ENCODE measurements at places on chromosomes 16 and 17.

GRCh38 chr17:28544402-28545140 is 7.9 kb downstream of the UNC119 start:
- no peak for DNase-seq

DNA sequence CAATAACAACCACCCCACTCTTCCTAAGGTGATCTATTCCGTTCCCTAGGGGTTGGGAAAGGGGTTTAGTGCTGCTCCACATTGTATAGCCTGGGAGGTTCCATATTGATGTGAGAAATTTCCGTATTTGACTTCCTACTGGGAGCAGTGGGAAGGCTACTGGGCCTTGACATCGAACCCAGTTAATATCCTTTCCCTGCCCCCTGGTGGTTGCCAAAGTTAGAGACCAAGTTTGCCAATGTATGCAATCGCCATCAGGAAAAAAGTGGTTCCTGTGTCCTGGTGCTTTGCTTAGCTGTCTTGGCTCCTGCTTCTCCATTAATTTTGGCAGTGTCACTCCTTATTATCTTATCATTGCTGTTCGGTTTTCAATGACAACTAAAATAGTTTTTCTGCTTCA is 914.9 kb downstream of the KCNJ2 start:
- DNase-seq, result no peak

DNA sequence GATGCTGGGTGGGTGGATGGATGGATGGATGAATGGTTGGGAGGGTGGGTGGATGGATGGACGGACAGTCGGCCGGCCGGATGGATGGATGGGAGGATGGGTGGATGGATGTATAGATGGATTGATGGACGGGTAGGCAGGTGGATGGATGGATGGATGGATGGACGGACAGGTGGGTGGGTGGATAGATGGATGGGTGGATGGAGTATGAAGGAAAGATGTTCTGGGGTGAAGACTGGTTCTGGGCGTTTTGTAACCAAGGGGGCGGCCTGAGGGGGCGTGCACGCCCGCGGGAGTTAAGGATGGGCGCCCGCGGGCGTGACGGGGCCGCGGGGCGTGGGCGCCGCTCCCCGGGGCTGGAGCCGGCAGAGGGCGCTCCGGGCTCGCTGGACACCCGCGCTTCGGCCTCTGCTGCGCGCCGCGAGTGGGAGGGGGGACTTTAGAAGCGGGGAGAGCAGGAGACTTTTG is at the start of gene NECAB2:
Gene NECAB2 (plus strand): TSS at position 407 of the 468 bp plus-strand sequence. CDS start 405 bp downstream, outside the sequence.
- no peak for DNase-seq

DNA sequence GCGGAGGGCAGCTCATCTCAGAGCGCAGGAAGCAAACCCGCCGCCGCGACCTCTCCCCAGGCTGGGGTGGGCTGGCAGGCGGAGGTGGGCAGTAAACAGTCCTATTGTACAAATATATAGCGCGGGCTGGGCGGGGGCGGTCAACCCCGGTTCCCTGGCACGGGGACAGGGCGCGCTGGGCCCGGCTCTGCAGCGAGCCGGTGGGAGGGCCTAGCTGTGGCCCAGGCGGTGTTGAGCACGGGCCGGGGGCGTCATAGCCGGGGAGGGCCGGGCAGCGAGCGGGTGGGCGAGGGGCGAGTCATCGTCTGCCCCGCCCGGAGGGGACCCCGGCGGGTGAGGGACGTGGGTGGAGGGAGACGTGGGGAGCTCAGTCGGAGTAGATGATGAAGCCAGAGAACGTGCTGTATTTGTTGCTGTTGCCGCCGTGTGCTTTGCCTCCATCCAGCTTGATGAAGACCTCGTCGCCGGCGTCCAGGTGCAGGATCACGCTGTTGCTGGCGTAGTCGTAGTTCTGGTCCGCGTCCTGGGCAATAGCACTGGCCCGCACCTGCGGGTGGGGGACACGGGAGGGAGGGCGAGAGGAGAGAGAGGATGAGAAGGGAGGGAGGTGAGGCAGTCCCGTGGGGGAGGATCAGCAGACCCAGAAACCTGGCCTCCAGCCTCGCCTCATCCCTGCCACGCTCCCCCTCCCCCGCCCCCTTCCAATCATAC is 8.1 kb downstream of the C1QL1 start:
- no peak for DNase-seq

DNA sequence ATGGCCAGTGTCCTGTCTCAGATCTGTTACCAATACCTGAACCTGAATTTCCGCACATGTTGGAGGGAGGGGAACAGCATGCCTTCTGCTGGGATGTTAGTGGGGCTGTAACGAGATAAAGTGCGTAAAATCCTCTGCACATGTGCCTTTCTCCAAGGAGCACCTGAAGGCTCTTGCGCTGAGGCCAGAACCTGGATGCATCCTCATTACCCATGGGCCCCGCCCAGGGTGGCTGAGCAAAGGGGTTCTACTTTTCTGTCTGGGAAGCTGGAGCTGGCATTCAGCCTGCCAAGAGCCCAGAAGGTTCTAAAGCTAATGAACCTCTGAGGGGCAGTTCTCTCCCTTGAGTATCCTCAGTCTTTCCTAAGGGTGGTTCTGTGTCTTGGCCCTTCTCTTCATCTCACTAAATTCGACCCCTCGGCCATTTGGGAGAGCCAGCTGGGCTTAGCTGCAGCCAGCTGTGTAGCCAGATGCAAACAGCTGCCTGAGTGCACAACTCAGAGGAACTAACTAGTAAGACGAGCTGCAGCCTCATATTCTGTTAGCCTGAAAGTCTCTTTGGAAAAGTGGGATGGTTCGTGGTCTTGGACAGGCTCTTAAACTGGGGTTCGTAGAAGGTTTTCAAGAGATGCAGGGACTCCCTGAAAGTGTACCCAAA is 2.5 kb downstream of the ITGA3 start:
- no peak for DNase-seq

DNA sequence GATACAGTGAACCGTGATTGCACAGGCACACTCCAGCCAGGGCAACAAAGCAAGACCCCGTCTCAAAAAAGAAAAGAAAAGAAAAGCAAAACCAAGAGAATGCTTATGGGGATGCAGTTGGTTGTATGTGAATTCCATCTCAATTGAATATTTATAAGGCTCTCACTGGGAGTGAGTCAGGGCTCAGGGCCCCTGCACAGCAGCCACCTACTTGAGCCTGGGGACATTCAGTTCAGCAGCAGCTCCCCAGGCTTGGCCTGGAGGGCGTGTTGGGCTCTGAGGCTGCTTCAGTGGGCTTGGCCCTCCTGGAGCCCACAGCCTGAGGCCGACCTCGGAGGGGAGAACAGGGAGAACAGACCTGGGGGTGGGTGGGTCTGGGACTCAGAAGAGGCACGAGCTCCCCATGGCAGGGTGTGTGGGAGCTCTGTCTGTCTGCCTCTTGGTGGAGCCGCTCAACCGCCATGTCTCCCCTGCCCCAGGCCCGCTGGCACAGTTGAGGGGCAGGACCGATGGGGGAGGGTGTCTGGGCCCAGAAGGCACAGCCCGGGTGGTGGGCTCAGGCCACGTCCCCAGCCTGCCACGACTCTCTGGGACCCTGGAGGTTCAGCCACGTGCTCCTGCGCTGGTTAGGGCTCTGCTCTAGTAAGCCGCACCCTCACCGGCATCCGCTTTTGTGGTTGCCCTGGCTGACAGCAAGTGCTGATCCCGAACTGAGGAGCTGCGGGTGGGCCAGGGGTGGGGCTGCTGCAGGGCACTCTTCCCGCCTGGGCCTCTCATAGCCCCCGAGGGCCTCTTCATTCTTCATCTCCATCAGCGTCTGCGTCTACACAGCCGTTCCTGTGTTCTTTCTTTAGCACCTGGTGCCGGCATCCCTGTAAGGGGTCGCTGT is 24.8 kb downstream of the ZFPM1 start:
- DNase-seq, result no peak

DNA sequence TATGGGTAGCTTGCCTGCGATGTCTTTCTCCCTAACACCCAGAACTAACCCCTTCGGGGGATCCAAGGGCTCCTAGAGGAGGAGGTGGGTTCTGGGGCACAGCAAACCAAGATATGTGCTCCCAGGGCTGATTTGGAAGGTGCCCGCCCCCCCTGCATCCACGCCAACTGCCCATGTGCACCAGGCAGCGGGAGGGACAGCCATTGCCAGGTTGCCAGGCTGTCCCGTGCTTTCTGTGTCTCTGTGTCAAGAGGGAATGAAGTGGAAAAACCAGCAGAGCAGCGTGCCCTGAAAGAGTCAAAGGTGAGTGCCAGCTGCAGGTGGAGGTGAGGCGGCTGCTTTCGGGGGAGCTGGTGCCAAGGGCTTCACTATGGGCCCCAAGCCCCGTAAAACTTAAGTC is 6.4 kb downstream of the TEKT5 start:
- DNase-seq, result no peak

DNA sequence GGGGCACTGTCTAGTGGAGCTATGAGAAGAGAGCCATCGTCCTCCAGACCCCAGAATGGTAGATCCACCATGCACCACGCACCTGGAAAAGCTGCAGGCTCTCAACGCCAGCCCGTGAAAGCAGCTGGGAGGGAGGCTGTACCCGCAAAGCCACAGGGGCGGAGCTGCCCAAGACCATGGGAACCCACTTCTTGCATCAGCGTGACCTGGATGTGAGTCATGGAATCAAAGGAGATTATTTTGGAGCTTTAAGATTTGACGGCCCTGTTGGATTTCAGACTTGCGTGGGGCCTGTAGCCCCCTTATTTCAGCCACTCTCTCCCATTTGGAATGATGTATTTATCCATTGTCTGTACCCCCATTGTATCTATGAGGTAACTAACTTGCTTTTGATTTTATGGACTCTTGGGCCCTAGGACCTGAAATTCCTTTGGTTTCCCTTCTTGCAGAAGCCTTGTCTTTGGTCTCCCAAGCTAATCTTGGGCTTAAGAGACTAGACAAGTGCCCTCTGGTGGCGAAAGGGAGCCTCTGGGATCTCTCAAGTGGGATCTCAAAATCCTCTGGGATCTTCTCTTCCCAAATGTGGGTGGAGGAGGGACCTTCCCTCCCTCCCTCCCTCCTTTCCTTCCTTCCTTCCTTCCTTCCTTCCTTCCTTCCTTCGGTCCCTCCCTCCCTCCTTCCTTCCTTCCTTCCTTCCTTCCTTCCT is 58.2 kb upstream of the HAPSTR1 start:
- no peak for DNase-seq

- DNase-seq, result peak; percentile 74
These were observed at the start of gene SLC43A2 for GRCh38 chr17:1627982-1628855. TSS of gene SLC43A2 (minus strand) at chr17:1628834. CDS start at chr17:1627874, 960 bp downstream.

GRCh38 chr17:58079300-58080033 is 3.8 kb upstream of the DYNLL2 start:
- no peak for DNase-seq

- DNase-seq, result no peak
These were observed 3.9 kb downstream of the TIMM22 start for GRCh38 chr17:1000597-1001461.

GRCh38 chr16:11459722-11460121 is 114.5 kb downstream of the RMI2 start:
- no peak for DNase-seq

- peak; percentile 24 for DNase-seq
These were observed at the start of gene BMERB1 for GRCh38 chr16:15434425-15435215. TSS of gene BMERB1 (plus strand) at chr16:15434588. CDS start at chr16:15434654, 66 bp downstream.

- no peak for DNase-seq
These were observed 7.1 kb downstream of the USP31 start for GRCh38 chr16:23141959-23142740.

DNA sequence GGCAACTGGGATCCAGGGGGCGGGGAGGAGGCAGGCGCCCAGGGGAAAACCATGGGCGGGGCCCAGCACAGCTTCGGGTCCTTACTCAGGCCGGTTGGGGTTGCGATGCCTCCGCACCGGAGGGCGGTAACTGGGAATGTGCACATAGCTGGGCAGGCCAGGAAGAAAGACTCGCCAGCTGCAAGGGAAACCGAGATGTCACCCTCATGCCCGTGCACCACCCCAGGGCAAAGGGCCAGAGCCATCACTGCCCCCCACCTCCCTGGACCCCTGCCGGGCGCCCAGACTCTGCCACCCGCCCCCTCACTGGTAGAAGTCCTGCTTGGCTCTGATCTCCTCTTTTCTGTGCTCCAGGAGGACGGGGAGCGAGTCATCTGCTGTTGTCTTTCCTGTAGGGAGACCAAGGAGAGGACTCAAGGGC is 6.7 kb downstream of the ALOX12B start:
- no peak for DNase-seq

DNA sequence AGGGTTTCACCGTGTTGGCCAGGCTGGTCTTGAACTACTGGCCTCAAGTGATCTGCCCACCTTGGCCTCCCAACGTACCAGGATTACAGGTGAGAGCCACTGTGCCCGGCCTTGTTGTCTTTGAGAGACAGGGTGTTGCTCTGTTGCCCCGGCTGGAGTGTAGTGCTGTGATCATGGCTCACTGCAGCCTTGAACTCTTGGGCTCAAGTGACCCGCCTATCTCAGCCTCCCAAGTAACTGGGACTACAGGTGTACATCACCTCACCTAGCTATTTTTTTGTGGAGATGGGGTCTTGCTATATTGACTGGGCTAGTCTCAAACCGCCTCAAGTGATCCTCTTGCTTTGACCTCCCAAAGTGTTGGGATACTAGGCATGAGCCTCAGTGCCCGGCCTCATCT is 68.4 kb downstream of the PGS1 start:
- DNase-seq, result no peak
